GM03348 (cell line): ENCODE measurements at places on chromosomes 6 and 20.

DNA sequence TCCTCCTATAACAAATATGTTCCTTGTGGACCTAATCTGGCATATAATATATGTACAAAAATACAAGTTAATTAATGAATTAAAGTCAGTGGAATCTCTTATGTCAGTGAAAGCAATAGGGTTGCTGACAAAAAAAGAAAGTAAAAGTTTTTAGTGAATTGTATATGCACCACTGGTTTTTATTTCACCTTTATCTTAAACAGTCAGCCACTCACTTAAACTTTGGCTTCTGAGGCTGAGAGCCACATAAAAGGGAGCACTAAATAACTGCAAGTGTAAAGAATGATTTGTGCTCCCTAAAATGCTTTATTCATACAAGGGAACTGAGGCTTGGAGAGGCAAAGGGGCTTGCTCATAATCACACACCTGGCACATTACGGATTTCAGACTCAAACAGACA is 9.9 kb upstream of the F13A1 start:
- no peak for DNase-seq

GRCh38 chr20:49914310-49915117 is 815 bp downstream of the SPATA2 start:
- peak; percentile 37 for DNase-seq

DNA sequence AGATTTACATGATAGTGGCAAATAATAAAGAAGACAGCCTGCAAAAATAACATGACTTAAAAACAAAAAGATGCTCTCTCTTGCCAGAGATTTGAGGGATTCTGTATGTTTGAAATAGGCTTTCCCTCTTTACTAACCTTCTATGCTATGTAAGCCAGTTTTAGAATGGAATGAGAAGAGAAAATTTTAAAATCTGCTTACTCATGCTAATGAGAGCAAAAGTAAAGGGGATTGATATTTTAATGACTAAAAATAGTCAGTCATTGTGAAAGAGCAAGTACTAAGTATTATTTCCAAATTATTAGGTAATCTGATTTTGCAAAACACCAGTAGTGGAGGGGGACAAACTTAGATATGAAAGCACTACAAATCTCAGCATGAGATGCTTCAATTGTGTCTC is 563.3 kb upstream of the ADGRB3 start:
- no peak for DNase-seq

GRCh38 chr6:37137201-37138090 is 32.5 kb upstream of the PIM1 start:
- peak; percentile 85 for DNase-seq

DNA sequence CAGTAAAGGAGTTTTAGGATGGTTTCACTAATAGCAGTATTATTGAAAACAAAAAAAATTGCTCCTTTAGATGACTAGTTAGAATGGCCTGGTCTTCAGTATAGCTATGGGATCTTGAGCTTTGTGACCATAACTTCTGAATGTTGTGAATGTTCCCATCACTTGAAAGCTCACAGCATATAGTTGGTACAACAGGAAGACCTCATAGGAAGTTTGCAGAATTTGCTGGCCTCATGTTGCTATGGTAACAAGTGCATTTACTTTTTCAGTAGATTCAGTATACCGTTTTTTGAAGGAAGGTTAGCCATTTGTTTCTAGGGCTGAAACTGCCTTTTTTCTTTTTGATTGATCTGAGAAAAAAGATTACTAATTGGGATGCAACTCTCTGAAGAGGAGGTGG is 8.3 kb downstream of the PHF3 start:
- DNase-seq: no peak

DNA sequence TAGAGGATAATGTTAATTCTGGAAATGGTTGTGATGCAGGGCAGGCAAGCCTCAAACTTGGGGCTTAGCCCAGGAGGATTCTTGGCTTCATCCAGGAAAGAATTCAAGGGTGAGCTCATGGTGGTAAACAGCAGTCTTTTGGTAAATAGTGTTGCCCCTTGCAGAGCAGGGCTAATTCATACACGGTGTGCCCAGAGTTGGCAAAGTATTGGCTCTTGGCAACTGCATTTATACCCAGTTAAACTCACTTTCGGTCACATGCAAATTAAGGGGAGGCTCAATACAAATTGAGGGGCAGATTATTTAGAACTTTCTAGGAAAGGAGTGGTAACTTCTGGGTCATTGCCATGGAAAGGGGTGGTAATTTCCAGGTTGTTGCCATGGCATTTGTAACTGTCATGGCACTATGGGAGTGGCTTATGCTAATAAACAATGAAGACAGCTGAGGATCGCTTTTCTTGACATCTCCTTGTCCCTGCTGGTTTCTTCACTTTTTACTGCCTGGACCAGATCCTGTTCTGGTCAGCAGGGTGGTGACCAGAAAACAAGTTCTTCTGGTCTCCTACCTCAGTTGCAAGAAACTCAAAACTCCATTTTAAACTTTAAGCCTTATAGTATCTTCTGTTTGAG is 3.9 kb upstream of the OTOR start:
- no peak for DNase-seq

DNA sequence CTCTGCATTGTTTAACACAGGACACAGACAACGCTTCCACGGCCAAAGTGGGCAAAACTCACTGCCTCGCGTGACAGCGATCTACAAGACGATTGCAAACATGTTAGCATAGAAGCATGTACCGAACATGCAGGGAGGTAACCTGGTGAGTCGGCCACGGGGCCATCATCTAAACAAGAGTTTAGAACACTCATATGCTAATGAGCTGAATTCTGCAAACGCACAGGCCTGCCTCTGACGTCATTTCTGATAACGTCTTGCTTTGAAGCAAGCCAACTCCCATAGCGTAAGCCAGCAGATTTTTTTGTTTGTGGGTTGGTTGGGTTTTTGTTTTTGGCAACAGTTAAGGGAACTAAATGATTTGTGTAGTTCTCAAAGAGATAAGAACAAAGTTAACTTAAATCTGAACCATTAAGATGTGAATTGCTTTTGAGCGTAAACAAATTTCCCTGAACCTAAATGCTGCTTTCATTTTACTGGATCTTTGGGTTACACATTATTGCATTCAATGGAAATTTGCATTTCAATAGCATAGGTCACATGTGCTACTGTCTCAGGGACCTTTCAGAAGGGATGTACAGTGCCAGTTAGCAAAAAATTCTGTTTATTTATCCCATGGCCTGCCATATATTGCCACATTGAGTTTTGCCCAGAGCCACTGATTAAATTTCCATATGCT is 184.5 kb upstream of the PDE10A start:
- no peak for DNase-seq

GRCh38 chr6:89258912-89259311 is 41.8 kb upstream of the GABRR1 start:
- DNase-seq: no peak

DNA sequence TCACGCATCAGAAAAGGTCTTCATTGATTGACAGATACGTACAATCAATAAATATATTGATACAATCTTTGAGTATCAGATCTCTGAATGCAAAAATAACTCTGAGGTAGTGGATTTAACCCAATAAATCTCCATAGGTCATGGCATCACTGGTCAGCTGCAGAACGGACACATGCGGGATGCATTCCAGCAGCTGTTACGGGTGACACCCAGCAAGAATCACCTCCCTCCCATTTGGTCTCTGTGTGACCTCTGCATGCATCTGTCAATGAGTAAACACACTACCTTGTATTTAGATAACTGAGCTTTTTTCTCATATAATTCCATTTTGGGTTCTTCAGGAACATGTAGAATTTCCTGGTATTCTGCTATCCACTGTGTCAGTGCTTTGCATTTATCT is 285.4 kb downstream of the SYNE1 start:
- no peak for DNase-seq

- DNase-seq: peak; percentile 50
Observed at GRCh38 chr6:159450815-159451465, 242.1 kb downstream of the SOD2 start.

DNA sequence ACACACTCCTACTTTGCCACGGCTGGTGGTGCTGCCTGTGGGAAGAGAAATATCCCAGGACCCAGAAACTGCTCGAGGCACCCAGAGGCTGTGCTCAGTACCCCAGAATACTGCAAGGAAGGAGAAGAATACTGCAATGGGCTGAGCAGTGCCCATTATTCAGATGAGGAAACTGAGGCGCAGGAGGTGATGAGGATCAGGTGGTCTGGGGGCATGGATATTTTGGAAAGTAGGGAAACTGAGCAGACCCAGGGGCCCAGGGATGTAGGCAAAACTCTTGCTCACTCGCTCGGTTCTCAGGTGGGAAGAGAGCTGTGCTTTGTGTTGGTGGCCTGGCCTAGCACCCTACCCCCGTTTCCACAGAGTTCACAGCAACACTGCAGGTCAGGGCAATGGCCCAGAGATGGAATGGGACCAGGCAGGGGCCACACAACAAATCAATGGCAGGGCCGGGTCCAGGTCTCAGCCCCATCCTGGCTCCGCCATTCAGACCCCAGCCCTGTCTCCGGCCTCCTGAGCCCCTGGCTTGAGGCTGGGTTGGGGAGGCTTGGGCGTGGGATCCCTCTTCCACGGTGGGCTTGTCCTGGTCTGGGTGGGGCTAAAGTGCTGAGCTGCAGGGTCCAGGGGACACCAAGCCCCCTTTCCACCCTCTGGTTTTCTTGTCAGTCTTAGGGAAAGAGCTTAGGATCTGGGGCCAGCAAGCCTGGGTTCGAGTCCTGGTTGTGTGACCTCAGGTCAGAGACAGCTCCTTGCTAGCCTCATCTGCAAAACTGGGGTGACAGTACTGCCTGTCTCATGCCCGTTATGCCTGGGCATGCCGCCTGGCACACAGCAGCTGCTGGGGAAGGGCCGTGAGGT is 33.9 kb downstream of the SUN5 start:
- peak; percentile 2 for DNase-seq

- no peak for DNase-seq
Observed at GRCh38 chr20:63009988-63010769, 3.4 kb upstream of the BHLHE23 start.

- peak; percentile 63 for DNase-seq
Observed at GRCh38 chr20:38108438-38108985, 56.6 kb downstream of the TGM2 start.

GRCh38 chr20:9642882-9643281 is 128.5 kb downstream of the LAMP5 start:
- no peak for DNase-seq

DNA sequence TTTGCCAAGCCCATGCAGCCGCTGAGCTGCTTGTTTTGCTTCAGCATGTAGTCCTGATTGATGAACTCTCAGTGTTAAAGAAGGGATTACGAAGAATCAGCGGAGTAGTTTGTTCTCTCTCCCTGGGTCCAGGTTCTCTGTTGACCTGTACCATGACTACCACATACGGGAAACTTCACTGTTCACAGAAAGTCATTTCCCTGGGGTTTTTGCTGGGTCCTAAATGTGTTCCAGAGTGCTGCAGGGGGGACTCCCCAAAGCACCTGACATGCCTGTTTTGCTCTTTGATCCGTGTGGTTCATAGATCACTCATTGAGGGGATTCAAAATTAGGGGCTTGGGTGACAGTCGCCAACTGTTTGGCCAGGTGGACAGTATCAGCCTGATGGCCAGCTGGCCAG is 5.5 kb downstream of the LSM14B start:
- no peak for DNase-seq

DNA sequence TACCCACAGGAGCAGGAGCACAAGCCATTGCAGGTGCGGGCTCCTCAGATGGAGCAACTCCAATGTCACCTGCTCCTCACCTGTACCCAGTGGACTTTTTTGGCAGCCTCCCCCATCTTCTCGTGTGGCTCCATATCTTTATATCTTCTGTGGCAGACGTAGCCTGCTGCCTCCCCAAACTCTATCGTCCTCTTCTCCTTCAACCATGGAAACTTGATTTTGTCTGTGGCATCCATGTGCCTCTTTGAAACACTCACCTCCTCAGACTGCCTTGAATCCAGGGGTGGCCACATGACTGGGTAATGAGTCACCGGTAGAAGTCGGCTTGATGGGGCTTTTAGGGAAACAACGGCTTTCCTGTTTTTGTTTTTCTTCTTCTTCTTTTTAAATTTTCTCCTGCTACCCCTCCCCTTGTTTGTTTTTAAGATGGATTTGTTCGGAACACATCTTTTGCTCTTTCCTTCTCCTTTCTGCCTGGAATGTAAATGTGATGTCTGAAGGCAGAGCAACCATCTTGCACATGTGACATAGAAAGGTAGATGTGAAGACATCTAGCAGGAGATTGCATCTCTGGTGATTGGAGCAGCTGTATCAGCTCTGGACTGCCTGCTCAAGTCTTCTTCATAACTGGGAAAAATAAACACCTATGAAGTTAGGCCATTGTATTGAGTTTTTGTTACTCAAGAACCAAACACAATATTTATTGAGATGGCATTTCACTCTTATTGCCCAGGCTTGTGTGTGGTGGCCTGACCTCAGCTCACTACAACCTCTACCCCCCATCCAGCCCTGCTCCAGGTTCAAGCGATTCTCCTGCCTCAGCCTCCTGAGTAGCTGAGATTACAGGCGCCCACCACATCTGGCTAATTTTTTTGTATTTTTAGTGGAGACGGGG is 69.9 kb upstream of the DDR1 start:
- DNase-seq: peak; percentile 81

GRCh38 chr6:167211881-167212712 is 54.3 kb upstream of the GPR31 start:
- no peak for DNase-seq

DNA sequence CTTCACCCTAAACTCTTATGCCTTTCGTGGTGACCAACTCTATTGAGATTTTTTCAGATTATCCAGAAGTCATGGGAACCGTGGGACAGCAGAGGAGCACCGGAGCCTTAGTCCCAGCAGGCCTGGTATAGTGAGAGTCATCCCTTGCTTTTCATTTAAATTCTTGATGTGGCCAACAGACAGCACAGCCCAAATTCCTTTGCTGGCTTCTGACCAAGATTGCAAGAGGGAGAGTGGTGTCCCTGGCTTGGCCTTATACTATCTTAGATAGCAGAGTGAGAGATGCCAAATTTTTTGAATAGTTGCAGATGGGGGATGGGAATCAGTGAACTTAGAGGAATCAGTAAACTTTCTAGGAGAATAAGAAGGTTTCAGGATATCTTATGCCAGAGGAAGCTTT is 7.8 kb downstream of the STX11 start:
- peak; percentile 89 for DNase-seq

DNA sequence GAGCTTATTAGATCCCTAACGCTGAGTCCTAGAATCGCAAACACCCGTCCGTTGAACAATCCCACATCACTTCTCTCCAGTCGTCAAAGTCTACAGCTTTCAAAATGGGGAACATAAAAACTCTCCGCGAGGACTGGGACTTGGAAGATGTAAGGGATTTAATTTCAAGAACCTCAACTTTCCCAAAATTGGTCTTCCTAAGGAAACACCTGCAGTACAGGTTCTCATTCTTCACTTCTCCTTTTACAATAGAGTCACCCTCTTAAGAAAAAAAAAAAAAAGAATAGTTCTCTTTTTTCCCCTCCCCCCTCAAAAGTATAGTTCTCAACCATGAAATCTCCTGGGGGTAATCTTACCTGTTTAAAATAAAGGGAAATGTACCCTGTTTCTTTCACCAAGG is 6.6 kb upstream of the ZBTB22 start:
- DNase-seq: no peak

DNA sequence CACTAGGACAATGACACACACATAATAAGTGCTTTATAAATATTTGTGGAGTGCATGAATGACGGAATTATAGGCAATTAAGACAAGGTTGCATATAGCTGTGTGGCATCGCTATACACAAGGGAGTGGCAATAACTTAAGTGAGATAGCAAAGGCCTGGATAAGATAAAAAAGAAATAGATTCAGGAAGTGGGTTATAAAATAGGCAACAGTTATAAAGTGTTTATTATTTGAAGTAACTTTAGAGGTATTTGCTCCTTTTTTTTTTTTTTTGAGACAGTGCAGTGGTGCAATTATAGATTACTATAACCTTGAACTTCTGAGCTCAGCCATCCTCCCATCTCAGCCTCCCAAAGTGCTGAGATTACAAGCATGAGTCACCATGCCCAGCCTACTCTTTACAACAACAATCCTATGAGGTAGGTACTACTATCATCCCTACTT is 75.9 kb upstream of the LOC128125822 start:
- DNase-seq: no peak

GRCh38 chr6:130473886-130474285 is 108.1 kb downstream of the TMEM200A start:
- peak; percentile 67 for DNase-seq
